ENCODE measurements at places on chromosomes 3 and 15.
A peak's percentile ranks its signal among the peaks of the same experiment; 100 is the strongest.

DNA sequence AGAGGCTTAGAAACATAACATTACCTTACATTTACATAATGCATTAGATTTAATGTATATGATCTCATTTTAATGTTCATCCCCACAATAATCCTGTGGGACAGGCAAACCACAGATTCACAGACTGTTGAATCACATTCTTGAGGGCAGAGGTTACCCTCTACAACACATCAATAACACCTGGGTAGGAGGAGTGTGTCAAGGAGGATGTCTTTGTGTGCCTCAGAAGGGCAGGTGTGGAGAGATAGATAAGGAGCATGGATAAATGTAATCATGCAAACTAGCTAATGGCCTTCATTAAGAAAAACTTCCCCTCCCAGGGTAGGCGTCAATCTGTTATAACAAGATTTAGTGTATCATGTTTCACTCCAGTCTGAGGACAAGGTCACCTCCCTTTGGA, 12.9 kb upstream of the MB21D2 start:
- DNase-seq, result no peak

DNA sequence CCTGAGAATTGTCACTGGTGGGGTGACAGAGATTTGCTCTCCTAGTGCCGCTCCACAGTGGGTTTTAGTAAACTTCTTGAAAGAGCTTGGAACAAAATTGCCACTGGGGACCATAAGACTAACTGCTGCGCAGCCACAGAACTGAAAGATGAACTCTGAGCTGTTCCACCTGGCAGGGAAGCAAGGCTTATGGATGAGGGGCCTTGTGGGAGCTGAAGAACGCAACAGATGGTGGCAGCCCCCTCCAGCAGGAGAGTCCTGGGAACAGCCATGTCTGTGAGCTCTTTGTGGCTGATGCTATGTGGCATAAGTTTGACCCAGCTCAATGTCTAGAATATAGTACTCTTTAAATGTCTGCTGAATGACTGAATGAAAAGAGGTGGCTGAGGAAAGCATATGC, 66.8 kb upstream of the C2CD4B start:
- no peak for DNase-seq

DNA sequence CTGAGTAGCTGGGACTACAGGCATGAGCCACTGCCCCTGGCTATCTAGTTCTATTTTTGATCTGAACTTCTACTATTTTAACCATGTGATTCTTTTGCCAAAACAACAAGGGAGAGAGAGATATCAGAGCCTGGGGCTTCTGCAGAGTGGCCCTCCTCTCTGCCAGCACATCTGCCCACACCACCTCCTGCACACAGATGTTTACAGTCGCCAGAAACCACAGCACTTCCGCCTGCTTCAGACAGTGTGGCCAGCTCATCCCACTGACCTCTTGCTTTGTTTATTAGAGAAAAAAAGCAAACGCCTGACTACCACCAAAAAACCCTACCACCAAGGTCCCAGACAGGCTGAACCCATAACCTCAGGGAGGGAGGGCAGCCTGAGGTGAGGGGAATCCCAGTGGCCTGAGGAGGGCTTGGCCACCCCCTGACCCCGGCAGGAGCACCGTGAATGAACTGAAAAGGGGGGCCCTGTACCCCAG, 85.9 kb upstream of the ABHD2 start:
- DNase-seq, result peak; percentile 96

DNA sequence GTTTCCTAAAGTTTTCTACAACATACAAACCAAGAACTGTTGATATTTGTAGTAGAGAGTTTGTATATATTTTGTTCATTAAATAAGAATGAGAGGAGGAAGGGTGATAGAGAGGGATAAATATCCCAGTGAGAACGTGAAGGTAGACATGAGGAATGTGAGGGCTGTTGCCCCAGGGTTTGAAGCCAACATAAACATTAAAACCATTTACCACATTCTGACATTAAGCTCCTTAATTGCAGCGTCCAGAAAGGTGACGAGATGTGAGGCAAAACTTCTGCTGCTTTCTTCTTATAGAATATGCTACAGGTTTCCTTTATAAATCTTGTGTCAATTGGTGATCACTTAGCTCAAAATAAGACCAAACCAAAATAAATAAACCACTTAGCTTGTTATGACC, 267.8 kb upstream of the CNTN4 start:
- no peak for DNase-seq

- DNase-seq, result peak; percentile 21
Observed at GRCh38 chr3:133662278-133662651, 524 bp upstream of the TOPBP1 start.

DNA sequence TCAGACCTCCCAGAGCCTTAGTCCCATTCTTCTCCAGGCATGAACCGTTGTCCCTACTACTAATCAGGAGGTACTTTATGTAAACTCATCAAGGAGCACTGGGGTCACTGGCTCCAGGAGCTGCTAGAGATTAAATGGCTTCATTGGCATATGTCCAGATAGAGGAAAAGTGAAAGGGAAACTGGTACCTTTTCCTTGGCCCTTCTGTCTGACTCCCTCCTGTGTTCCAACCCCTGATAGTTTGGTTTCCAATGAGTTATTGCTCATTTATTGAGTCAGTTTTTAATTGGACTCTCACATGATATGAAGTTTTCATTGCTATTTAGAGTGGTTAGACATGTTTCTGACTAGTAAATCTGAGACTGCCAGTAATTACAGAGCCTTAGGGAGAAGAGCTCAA, 130.5 kb upstream of the BFSP2 start:
- DNase-seq, result no peak

GRCh38 chr15:39243396-39243795, 337.5 kb upstream of the THBS1 start:
- no peak for DNase-seq

DNA sequence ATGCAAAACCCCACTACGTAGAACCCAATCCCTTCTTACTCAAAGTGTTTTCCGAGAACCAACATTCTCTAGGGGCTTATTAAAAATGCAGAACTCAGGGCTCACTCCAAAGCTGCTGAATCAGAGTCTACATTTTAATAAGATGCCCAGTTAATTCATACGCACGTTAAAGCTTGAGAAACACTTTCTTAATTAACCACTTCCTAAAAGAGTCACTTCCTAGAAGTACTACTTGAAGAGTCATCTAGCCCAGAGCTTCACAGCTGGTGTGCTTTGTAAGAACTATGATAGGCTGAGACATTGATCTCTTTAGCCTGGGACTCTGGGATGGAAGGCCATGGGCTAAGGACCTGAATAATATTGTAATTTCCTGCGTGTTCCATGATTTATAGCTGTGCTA, 9.0 kb downstream of the COL6A5 start:
- no peak for DNase-seq

GRCh38 chr15:49709646-49710214, 88.9 kb downstream of the DTWD1 start:
- no peak for DNase-seq

- DNase-seq, result peak; percentile 32
Observed at GRCh38 chr3:65851827-65852226, 186.9 kb downstream of the MAGI1 start.

DNA sequence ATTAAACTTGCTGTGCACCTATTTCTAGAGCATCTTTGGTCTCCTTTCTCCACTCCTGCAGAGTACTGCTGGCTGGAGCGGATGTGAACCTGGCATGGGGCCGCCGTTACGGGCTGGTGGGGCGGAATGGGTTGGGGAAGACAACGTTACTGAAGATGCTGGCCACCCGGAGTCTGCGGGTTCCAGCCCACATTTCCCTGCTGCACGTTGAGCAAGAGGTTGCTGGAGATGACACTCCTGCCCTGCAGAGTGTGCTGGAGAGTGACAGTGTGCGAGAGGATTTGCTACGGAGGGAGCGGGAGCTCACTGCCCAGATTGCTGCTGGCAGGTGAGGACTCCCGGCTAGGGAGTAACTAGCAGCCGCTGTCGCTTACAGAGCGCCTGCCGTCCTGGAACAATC, 2.1 kb downstream of the ABCF3 start:
- no peak for DNase-seq

DNA sequence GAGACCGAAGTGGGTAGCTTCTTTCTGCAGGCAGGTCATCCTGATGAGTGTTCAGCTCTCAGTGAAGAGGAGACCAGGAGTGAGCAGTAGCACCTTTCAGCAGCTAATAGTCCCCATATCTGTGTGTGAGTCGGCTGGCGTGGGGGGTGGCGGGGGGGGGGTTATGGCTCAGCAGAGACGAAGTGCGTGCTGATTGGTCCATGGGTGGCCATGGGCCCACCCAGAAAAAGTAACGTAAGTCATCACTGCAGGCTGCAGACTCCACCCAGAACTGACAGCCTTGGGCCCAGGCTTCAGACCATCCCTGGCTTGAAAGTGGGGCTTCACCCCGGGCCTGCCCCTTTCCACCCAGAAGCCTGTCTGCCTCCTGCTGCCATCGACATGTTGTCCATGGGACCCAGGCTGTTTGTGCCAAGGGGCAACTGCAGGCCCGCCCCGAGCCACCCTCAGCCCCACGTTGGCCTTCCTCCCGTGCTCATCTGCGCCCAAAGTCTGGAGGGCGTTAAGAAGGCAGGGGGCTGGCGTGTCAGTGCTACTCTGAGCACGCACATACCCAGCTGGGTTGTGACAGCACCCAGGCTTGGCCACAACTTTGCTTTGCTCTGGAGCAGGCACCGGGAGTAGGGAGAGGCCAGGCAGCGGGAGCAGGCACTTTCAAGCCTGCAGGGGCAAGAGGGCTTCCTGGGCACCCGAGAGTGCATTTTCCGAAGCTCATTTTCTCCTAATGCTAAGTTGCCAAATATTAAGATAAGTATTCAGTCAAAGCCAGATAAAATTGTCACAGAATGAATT, 511.7 kb upstream of the CDIN1 start:
- no peak for DNase-seq

- peak; percentile 13 for DNase-seq
Observed at GRCh38 chr15:38074029-38074428, 139.6 kb downstream of the TMCO5A start.

DNA sequence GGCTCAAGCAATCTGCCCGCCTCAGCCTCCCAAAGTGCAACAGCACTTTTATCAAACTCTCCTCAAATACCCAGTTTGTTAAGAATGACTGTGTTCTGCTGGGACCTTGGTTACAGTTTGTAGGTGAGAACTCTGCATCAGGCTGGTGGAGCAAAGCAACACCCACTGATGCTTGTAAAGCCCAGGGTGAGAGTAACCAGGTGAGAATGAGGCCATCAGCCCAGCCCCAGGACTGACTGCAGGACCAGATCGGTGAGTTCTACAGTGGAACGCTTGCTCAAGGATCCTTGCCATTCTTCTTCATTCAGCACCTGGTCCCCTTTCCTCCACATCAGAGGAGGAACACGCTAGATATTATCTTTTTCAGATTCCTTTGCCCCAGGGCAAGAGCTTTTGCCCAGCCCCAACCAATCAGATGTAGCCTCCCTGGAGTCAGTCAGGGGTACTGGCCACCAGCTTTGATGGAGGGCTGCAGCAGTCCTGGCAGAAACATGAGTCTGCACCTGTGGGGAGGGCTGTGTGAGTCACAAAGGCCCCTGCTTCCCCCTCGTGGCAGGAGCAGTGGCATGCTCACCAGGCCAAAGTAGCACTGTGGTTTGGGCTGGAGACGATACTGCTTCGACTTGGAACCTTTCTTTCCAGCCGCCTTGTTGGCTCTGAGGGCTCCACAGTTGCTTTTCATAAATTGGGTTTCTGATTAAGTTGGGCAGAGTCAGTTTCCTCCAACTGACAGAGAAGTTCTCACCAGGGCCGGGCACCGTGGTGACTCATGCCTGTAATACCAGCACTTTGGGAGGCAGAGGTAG, 3.5 kb upstream of the SHISA5 start:
- DNase-seq, result peak; percentile 65

- no peak for DNase-seq
Observed at GRCh38 chr15:86863226-86863915, 783.7 kb downstream of the AGBL1 start.

- no peak for DNase-seq
Observed at GRCh38 chr3:177700117-177700516, 502.8 kb upstream of the TBL1XR1 start.

GRCh38 chr3:124562769-124563168, 167.5 kb upstream of the UMPS start:
- DNase-seq, result no peak

DNA sequence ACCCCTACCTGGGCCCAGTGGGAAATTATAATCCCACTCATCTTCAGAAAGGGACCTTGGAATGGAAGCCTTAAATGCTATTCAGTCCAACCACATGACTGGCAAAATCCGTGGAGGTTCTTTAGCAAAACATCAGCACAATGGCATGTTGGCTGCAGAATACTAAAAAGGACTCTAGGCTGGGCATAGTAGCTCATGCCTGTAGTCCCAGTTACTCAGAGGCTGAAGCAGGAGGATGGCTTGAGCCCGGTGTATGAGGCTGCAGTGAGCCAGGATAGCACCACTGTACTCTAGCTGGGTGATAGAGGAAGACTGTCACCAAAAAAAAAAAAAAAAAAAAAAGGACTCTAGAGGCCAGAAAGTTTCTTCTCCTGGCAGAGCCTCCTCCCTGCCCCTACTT, 60.6 kb upstream of the RYK start:
- DNase-seq, result no peak
